ENCODE measurements at places on chromosomes 3 and 15.

GRCh38 chr15:35912196-35912595 lies 366.2 kb upstream of the DPH6 start:
- no peak for DNase-seq

DNA sequence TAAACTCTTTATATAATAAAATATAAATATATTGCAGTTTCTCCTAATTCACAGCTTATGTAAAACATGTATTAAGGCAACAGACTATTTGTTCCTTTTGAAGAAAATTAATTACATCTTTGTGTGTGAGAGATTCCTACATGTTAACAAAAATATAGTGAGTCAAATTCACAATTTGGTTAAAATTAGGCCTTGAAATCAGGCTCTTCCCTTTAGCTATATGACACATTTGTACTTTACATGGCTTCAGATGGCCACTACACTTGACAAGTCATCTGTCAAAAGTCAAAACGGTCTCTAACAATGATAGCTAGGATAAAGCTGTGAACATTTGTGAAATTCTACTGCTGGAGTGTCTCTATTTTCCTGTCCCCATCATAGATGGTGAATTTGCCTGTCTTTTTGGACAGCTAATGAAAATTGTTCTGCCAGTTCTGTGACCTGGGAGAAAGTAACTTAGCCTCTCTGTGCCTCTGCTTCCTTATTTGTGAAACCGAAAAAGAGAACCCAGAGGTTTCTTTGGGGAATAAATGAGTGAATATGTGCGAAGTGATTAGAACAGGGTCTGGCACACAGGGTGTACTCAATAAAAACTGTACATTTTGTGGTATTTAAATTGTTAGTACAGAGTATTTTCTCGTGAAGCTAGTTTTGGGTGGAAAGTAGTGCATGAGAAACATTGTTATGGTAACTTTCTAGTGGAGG lies 23.6 kb downstream of the TM4SF4 start:
- DNase-seq = no peak

DNA sequence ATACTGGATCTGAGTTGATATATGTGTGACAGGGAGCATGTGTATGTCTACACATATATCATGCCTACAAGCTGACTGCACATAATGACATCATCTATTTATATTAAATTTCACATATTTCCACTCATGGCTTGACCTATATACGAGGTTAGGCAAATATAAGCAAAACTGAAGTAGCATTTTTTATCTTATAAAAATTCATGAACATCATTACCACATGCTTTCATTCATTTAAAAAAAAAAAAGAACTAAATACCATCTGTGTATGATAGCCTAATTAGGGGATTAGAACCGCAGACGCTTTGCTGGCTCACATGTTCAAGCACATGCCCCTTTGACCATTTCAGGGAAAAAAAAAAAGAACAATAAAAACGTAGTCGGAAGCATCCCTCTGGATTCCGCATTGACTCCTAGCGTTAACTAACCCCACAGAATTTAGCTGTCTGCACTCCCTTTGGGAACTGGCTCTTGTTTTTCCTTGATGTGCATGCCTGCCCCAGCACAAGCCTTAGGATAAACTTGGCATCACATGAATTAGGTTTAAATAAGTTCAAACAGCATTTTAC lies 888.4 kb downstream of the ROBO1 start:
- no peak for DNase-seq

- DNase-seq = no peak
Observed at GRCh38 chr3:72157748-72158638, 373.0 kb upstream of the PROK2 start.

- no peak for DNase-seq
Observed at GRCh38 chr3:15120986-15121385, 22.0 kb upstream of the RBSN start.

DNA sequence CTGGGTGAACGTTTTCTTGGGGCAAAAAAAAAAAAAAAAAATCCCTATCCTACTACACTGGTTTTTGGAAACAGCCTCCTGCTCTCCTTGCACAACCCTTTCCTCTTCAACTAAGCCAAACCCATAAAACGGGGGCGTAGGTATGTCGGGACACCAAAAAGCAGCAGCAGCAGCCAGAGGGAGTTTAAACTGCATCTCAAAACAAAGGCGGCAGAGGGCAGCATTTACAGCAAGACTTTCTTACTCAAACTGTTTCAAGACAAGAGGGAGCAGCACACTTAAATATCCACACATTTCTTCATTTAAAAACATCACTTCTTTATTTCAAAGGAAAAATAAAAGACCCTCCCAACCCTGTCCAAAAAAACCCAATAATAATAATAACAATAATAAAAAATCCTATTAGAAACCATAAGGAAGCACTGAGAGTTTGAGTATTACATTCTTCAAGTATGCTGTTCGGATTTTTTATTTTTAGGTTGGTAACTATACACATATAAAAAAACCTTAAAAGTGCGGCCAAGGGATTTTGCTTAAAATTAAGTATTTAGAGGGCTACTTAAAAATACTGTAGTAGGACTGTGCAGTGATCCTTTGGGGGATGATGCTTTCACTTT lies 43.9 kb upstream of the PLXND1 start:
- peak; percentile 64 for DNase-seq

DNA sequence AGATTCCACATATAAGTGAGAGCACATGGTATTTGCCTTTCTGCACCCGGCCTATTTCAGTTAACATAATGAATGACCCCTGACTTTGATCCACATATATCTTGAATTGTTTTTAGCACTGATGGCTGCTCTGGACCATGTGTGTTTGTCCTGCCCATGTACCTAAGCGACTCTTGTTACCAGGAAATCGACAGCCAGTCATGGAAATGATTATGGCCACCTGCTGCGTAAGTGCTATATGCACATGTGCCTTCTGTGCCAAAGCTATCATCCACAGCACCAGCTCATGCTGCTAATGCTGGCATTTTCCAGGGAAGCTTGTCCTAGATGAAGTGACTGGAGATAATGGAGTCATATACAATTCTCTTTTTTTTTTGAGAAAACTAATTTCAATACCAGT lies 103.7 kb downstream of the PEX5L start:
- no peak for DNase-seq

DNA sequence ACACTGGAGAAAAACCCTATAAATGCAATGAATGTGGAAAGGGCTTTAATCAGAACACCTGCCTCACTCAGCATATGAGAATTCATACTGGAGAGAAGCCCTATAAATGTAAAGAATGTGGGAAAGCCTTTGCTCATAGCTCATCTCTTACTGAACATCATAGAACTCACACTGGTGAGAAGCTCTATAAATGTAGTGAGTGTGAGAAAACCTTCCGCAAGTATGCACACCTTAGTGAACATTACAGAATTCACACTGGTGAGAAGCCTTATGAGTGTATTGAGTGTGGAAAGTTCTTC lies 7.4 kb upstream of the ZNF501 start:
- no peak for DNase-seq

DNA sequence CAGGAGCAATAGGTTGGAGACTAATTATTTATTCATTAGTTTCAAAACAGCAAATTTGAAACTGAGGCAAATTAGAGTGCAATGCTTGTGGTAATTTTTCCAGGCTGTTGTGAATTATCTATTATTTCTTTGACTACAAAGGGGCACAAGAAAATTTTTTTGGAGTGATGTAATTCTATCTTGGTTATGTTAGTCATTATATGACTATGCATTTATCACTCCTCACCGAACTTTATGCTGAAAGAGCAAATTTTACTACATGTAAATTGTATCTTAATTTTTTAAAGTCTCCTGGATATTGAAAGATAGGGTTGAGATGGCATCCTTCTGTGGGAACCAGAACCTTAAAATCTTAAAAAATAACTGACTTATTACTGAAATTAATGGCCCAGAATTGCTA lies 320.0 kb upstream of the ROBO1 start:
- no peak for DNase-seq

GRCh38 chr15:64645995-64646394 lies 129.4 kb downstream of the RBPMS2 start:
- DNase-seq = no peak

- DNase-seq = no peak
Observed at GRCh38 chr15:63703641-63704240, 106.6 kb downstream of the FBXL22 start.

DNA sequence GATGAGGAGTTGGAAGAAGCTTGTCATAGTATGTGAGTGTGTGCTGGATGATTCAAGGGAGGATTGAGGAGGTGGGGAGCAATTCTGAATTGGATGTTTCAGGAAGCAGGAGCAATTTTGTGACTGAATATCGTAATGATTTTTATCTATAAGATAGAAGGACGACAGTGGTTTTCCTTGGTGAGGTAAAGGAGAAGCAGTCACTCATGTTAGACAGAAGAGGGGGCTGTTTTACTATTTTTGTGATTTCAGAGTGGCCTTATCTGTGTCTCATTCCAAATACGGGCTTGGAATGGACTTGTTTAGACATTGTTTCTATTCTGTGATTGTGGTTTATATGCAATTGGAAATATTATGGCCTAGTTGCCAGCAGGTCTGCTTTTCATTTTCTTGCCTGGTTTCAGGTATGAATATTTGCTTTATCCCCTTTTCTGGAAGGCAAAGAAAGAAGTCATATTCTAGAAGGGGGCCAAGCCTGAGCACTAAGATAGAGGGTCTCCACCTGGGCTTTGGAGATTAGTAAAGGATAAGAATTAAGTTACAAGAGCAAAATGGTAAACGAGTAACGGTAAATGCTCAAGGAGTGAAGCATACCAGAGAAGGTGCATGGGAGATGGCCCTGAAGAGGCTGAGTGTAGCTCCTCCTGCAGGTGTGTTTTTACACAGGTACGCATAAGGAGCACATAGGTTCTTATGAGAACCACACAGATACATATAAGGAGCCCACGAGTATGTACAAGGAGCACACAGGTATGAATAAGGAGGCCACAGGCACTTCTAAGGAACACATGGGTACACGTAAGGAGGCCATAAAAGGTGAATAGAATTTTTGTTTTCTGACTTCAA lies 124.6 kb upstream of the KCNAB1 start:
- no peak for DNase-seq

GRCh38 chr15:62875626-62876021 lies 166.9 kb upstream of the TPM1 start:
- no peak for DNase-seq

DNA sequence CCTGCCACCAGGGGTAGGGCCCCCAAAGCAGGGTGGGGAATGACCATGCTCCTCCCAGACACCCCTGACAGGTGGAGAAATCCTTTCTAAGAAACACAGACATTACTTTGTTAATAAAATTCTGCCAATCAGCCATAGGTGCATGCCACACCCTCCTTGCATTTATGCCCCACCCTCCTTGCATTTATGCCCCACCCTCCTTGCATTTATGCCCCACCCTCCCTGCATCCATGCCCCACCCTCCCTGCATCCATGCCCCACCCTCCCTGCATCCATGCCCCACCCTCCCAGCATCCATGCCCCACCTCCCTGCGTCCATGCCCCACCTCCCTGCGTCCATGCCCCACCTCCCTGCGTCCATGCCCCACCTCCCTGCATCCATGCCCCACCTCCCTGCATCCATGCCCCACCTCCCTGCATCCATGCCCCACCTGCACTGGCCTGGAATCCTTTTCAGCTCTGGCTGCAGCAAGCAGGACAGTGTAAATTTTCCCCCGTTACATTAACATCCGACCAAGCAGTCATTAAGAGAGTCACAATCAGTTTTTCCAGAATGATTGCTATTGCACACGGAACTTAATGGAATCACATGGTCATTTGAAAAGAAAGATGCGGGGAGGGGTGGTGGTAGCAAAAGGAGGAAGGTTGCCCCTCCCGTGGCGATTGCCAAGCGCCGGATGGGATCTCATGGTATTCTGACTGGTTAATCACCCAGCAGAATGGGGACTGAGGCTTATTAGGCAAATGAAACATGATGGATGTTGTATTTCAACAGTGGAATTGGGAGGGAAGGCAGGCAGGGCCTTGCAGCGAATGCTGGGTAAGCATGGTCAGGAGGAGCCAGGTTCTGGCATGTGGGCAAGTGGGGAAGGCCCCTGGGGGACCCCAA lies 91.2 kb downstream of the TLE3 start:
- DNase-seq = no peak

DNA sequence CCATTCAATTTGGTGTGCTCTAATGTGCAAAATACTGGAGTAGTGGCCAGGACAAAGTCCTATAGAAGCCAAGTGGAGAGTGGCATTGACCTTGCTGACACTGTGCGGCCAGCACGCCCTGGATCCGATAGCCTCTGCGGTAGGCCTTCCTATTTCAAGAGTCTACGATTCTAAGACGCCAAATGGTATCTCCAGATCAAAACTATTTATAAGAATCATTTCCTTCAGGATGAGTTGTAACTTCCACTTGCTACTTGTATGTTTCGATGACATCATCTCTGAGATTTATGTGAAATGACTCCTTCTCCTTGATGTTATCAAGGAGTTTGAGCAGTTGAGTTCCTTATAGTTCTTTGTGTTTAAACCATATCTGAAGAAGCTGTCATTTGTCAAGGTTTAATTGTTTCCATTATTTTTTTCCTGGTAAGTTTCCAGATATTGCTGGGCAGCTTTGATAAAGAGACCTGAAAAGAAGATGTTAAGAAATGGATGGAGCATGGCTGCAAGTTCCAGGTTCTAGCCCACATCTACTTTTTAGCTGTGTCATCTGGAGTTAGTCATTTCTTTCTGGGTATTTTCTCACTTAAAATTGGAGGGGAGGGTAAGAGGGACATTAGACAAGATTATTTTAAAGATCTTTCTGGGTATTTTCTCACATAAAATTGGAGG lies 71.8 kb downstream of the TMEM44 start:
- DNase-seq = no peak

- DNase-seq = no peak
Observed at GRCh38 chr3:77303955-77304699, 264.2 kb downstream of the ROBO2 start.

- DNase-seq = no peak
Observed at GRCh38 chr3:110419601-110420000, 652.0 kb upstream of the NECTIN3 start.

DNA sequence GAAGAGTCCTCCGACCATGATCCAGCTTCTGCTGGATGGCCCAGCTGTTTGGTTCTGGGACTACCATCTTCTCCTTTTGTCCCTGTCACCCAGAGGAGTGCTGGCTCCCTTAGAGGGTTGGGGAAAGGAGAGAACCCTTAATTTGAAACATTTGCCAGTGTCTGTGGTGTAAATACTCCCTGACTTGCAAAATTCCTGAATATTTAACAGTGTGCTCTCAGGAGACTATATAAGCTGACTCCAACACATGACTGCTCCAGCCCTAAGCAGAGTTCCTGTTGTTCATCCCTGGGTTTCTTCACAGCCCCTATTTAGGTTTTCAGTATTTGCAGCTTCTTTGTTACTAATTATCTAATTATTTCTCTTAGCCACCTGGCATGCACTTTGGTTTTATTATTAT lies 133.1 kb downstream of the CPNE4 start:
- no peak for DNase-seq

DNA sequence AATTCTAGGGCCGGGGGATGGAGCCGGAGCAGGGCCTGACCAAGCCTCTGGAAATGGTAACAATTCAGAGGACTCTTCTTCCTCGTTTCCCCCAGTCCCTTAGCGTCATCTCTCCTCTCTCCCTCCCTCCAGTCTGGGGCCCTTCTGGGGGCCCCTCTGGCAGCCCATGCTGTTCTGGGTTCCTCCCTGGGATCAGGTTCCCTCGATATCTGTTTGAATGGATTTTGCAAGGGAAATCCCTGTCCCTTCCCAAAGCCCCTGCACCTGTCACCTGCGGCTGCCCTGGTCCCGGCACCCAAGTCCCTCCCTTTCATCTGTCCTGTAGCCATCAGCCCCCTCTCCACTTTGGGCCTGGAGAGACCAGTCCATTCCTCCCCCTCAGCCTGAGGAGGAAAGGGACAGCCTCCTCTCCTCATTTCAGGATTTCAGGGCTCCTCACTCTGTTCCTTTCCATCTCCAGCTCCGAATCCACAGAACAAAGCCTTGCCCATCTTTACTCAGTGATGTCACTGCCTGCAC lies 1.7 kb upstream of the PLCB2 start:
- no peak for DNase-seq

- DNase-seq = no peak
Observed at GRCh38 chr3:99945328-99945995, 127.8 kb downstream of the CMSS1 start.

Measured in stimulated activated CD4-positive, alpha-beta T cell treated with anti-CD3 and anti-CD28 coated beads, Interleukin-2, amount 100 ng/mL, for 24 hours (primary cell).